Activated T-cell treated with anti-CD3 and anti-CD28 coated beads, Interleukin-2, amount 50 U/mL, for 72 hours (primary cell): ENCODE measurements at places on chromosomes 12 and 14. TPM values are rescaled to one million over a fixed set of nuclear protein-coding genes. Genes with fewer than 3 reads are reported as not detected.

RNU4-1 gene
- 1,839 TPM for total RNA-seq

DNA sequence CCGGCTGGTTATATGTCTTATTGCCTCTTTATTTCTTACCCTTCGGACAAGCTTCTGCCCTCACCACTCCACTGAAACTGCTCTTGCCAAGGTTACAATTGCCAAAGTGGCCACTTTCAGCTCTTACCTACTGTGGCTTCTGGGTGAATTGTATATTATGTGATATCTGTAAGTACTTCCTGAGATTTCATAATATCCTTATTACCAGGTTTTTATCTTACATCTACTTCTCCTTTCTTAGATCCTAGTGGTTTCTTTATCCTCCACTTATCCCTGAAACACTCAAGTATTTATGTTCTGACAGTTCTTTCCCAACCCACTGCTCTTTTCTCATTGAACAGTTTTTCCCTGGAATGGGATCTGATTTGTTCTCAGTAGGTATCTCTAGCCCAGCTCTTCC is 10.5 kb downstream of the CELA1 start:
- DNase-seq = no peak

ITGB7 gene
- 88.0 TPM for total RNA-seq

GRCh38 chr14:39988939-39989338 is 556.7 kb upstream of the FBXO33 start:
- DNase-seq = no peak

JDP2 gene
- 6.3 TPM for total RNA-seq

GRCh38 chr12:14937014-14937413 is 1.3 kb downstream of the ERP27 start:
- DNase-seq = no peak

ZNF385A gene
- total RNA-seq = 1.3 TPM

DNA sequence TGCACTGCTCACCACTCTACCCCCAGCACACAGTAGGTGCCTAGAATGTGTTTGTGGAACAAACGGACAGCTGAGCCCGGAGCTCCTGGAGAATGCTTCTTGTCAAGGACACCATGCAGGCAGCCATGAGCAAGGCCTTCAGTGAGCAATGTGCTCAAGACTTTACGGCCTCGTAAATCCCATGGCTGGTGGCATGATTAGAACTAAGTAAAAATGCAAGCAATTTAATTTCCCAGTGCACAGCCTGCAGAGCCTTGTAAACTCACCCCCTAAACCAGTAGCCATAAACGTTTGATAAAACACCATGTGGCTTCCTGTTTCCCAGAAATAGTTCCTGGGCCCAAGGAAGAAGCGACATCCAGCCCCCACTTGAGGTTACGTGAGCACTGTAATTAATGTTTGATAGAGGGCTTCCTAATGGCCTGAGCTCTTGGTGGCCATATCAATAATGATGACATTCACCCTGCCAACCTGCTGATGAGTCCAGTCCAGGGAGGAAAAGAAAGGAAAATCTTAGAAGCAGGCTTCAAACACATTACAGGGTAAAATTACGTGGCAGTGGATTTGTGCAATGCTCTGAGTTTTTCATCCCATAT is 36.4 kb upstream of the FICD start:
- DNase-seq = no peak

DNA sequence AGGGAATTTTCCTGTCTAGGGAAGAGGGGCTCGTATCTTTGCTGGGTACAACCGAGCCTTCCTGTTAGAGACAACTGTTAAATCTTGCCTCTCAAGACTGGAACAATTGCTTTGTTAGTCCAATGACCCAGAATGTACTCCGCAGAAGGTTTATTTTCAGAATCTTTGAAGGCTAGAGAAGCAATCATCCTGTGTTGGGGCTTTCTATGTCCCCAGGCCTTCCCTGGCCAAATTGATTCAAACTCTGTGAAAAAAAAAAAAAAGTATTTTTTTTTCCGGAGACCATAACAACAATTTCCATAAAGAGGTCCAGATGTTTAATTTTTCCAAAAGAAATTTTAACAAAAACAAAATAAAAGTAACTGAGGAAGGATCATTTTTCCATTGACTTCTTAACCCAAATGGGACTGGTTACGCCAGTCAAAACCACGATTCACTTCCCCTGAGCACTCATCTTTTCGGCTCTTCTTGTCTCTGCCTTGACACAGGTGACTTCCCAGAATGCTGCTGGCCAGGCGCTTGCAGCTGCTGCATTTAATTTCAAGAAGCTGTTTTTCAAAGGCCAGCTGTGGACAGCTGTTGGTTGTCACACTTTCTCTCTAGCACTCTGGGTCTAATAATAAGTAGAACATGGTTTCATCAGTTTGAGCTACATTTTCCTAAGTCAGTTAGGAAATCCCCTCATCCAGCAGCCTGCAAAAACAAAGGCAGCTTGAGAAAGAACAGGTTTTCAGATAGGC is 81.6 kb upstream of the MANSC4 start:
- no peak for DNase-seq

ULK1 gene
- total RNA-seq = 31.2 TPM

DNA sequence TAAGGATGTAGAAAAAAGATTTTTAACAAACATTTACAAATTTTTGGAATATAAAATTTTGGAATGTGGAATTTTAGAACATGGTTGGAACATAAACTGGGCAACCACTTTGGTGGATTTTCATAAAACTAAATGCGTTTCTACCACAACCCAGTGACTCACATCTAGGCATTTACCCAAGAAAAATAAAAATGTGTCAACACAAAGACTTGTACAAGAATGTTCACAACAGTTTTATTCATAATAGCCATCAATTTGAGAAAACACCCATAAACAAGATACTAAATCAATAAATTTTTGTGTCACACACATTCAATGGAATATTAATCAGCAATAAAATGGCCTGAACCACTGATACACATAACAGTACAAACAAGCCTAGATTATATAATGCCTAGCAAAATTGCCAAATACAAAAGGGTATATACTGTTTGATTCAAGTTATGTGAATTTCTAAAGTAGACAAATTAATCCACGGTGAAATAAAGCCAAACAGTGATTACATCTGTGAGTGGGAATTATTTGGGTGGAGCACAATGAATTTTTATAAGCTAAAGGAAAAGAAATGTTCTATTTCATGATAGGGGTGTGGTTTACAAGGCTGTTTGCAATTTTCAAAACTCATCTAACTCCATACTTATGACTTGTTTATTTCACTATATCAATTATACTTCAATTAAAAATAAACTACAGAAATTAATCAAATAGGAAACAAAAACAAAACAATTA is 415.2 kb upstream of the OR4E1 start:
- no peak for DNase-seq

KCTD10 gene
- 38.5 TPM for total RNA-seq

DNA sequence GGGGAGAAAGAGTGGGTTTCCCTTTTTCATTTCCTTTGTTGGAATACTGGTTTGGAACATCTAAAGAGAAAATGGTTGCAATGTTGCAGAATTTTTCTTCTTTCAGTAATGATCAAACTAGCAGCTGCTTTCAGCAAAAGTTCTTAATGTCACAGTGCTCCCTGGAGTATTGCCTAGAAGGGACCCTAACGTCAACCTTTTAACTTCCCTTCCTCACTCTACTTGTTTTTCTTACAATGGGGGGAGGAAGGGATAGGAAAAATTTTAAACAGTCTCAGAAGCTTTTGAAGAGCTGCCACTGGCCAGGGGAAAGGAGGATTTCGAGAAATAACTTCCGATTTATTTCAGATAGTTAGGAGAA is 521.8 kb downstream of the MED13L start:
- DNase-seq = no peak

GRCh38 chr14:89391123-89391522 is 25.9 kb downstream of the FOXN3 start:
- DNase-seq = no peak

- DNase-seq = no peak
Measured at GRCh38 chr14:49159081-49159480, 427.1 kb downstream of the RPS29 start.

GRCh38 chr14:45491914-45492313 is 238.9 kb upstream of the MIS18BP1 start:
- DNase-seq = no peak

DNA sequence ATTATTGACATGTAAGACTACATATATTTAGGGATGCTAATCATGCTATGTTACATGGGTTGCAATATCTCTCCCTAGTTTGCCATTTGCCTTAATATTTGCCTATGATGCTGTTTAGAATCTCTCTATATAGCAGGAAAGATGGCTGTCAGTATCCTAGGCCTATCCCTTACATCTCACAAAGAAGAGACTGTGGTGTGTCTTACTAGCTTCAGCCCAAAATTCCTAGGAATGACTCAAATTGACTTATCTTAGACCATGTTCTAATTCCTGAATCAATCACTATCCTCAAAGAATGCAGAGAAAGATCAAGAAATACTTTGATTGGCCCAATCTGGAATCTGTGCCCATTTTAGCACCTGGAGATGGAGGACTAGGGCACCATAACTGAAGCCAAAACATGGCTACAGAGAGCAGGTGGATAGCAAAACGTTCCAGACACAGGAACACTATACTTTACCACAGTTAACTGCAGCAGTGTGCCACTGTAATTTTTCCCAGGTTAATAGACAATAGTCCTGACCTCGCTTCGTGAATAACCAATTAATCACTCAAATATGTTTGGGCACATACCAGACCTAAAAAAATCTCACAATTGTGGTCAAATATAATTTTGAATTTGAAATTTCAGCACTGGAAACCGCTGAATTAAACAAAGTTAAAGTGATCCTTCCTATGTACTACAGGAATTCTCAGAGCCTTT is 32.7 kb upstream of the GLIPR1 start:
- no peak for DNase-seq

TAS2R30 gene
- 2.8 TPM for total RNA-seq

CATSPERB gene
- 0.91 TPM for total RNA-seq

GRCh38 chr14:68757618-68758081 is 35.2 kb downstream of the ZFP36L1 start:
- no peak for DNase-seq

RIMBP2 gene
- total RNA-seq = 0.14 TPM

HOXC9 gene
- total RNA-seq = not detected

- no peak for DNase-seq
Measured at GRCh38 chr12:76244300-76244699, 103.9 kb downstream of the BBS10 start.

GRCh38 chr12:65778258-65779090 is 45.8 kb upstream of the HMGA2 start:
- DNase-seq = no peak

CCDC197 gene
- 2.2 TPM for total RNA-seq

- no peak for DNase-seq
Measured at GRCh38 chr14:39912192-39913100, 480.2 kb upstream of the FBXO33 start.

SMCO2 gene
- total RNA-seq = 0.55 TPM

FLRT2 gene
- not detected for total RNA-seq

- DNase-seq = no peak
Measured at GRCh38 chr12:11500861-11501230, 105.5 kb upstream of the PRB2 start.

HOXC13 gene
- not detected for total RNA-seq

DNA sequence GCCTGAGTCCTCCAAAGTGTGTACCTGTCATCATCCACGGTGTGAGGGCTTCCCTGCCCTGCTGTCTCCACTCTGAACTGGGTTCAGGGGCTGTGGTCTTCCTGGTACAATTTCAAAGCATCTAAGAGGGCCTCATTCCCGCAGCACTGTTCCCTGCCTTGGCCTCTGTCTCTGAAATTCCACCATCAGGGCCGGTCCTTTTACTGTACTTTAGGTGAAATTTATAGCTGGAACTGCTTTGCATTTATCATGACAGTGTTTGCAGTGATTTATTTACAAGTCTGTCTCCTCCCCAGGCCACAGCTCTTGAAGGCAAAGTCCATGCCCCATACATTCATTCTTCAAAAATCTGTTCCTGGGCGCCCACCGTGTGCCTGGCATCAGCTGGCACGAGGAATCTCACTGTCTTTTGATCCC is 36.9 kb upstream of the NCOR2 start:
- DNase-seq = no peak

PPP2R5C gene
- 317 TPM for total RNA-seq

DNA sequence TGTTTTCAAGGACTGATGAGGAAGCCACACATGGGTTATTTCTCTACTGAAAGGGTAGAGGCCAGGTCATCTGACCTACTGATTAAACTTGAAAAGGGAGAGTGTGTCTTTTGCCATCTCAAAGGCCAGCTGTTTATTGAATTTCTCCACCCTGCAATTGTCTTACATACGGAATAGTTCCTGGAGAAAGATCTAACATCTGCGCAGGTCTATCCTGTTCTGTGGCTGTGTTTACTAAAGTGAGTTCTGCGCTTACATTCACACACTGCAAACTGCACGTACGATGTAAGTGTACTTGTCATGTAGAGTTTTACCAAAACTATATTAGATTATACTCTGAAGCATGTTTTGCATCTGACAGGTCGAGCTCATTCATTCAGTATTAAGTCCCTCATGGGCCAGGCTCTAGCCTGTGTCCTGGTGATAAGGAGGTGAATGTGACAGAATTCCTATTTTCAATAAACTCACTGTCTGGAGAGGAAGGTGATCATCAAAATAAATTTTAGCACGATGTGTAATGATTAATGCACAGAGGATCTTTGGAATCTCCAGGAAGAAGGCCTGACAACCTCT is 96.6 kb downstream of the PRKCH start:
- no peak for DNase-seq

DNA sequence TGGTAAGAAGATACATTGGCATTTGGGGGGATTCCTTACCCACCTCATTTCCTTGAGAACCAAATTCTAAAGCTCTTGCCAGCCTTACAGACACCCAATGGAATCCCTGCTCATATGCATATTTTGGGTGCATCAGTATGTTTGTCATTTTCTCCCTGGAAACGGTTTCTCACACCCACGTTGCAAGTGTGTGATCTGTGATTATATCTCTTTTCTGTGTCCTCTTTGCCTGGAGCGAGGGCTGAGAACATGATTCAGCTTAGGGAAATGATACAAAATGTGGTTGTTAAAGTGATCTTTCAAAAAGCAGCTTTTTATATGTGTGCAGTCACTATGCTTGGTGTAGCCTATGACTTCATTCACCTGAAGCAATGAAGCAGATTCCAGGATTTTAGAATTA is 52.0 kb downstream of the KCNMB4 start:
- DNase-seq = peak; percentile 1

SLC5A8 gene
- total RNA-seq = not detected

- no peak for DNase-seq
Measured at GRCh38 chr12:52423661-52424500, 10.3 kb downstream of the KRT75 start.

MYF5 gene
- total RNA-seq = not detected

DNA sequence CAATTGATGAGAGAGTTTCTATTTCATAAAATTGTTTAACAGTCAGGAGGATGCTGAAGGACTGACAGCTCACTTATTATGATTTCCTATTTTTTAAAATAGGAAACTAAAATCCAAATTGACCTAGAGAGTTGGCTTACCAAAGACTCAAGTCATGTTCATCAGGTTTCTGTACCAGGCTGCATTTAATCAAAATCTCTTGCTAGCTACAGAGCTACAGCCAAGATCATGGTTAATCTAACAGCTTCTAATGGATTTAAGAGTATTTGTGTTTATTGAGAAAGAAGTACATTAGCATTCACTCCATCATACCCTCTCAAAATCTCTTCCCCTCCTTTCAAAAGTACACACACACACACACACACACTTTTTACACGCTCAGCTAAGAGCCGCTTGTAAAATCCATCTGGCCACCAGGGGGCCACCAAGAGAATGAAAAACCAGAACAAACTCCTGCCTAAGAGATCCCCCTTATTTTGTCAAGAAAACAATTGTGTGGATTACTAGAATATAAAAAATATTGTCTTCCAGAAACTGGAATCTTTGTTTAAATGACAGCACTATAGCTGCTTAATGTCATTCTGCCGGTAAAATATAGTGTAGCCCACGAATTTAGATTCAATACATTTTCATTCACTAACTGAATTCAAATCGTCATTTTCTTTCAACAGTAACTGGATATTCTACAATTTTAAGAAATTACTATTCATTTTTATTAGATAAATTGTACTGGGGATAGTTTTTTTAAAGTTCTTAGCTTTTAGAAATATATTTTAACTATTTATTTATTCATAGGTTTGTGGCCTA is 334.0 kb downstream of the BTG1 start:
- peak; percentile 79 for DNase-seq
